ENCODE measurements at places on chromosomes 6 and 20.

GRCh38 chr20:40869218-40870147 is 159.1 kb upstream of the TOP1 start:
- DNase-seq, result no peak

GRCh38 chr20:9498322-9498721 is 16.1 kb upstream of the LAMP5 start:
- no peak for DNase-seq

DNA sequence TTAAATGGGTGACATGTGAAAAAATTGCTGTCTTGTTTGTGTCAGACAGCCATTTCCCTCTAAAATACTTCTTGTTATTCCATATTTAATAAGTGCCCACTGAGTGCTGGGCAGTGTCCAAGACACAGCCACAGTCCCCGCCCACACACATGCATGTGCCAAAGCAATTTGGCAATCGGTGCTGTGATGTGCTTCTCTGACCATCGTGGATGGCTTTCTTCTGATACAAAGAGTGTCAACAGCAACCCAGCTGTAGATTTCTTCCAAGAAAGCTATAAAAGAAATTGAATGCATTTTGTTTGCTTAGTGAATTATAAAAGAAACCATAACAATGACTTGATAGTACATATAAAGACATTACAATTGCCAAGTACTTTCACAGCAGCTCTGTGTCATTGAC is 140.5 kb upstream of the ATXN1 start:
- no peak for DNase-seq

GRCh38 chr6:26322645-26323482 is 42.1 kb upstream of the BTN3A2 start:
- peak; percentile 65 for DNase-seq

DNA sequence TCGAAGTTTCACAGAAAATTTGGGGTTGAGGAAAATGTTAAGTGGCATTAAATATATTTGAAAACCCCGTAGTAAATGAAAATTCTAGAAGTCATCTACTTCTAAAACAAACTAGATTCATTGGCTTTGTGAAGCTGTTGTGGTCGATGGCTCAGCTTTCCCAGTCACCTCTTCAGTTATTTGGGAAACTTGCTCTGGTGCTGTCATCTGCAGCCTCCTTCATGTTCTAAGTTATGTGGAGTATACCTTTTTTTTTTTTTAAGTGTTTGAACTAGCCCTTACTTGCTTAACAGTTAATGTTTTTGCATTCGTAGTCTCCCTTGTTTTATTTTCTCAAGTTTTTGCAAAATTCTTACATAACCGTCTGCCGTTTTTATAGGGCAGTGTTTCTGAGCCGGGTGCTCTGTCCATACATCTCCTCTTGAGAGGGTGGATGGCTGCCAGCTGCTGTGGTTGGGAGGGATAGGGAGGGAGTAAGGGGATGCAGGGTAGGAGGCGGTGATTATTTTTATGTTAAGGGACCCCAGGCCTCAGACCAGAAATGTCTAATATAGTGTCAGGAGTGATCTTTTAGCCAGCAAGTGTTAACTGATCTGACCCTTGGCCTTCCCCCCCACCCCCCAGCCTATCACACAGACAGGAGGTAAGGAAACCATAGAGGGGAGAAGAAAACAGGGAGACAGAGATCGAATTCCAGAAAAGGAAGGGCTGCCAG is 7.1 kb downstream of the RREB1 start:
- DNase-seq, result no peak

GRCh38 chr20:47995661-47996060 is 210.4 kb upstream of the SULF2 start:
- no peak for DNase-seq

GRCh38 chr6:102732898-102733297 is 1339.4 kb downstream of the GRIK2 start:
- DNase-seq, result no peak

GRCh38 chr6:141460743-141461484 is 671.8 kb upstream of the GJE1 start:
- no peak for DNase-seq

Measured in hepatic stellate cell (primary cell).